ENCODE measurements at places on chromosomes 7 and 10.

GRCh38 chr7:96546426-96546825 lies 163.2 kb downstream of the SEM1 start:
- no peak for DNase-seq

DNA sequence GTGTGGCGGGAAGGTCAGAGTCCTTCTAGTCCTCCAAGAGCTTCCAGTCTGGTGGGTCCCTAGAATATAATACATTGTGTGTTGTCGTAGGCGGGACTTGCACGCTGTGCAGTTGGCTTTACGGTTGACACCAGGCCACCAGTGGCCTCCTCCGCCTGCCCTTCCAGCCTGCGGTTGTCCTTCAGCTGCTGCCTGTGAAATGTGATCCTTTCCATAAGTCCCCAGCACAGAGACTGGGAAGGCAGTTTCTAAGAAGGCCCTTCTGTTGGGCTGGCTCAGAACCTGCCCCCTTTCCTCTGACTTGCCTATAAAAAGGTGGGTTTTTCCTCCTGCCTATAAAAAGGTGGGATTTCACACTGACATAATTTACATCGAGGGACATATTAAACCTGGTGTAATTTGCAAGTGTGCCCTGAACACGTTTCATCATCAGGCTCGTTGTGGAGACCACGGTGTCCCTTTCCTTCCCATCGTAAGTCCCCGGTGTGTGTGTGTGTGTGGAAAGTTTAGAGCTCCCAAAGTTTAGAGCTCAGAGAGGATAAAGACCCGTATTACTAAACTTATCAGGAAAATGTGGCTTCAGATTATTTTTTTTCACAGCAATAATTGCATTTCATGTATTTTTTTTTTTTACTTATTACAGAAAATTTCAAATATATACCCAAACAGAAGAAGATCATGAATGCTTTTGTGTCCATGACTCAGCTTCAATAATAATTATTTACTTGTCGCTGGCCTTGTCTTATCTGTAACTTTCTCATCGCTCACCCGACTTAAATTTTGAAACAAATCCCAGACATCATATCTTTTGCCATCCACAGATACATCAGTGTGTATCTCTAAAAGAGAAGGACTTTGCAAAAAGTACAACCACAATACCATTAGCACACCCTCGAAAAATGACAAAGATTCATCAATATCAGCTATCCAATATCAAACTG lies 45.1 kb downstream of the CUX1 start:
- no peak for DNase-seq

DNA sequence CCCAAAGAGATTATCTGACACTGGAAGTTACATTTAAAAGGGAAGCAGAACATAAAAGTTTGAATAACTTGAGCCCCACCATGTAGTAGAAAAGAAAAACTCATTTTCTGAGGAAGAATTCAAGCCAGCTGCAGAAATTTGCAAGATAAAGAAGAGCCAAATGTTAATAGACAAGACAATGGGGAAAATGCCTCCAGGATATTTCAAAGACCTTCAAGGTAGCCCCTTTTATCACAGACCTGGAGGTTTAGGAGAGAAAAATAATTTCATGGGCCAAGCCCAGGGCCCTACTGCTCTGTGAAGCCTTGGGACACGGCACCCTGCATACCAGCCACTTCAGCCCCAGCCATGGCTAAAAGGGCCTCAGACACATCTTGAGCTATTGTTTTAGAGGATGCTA lies 18.4 kb upstream of the AKR1C1 start:
- DNase-seq: no peak

GRCh38 chr7:111927353-111928019 lies 278.7 kb downstream of the DOCK4 start:
- no peak for DNase-seq
